ENCODE measurements at places on chromosomes 3 and 15.
A peak's percentile ranks its signal among the peaks of the same experiment; 100 is the strongest.

DNA sequence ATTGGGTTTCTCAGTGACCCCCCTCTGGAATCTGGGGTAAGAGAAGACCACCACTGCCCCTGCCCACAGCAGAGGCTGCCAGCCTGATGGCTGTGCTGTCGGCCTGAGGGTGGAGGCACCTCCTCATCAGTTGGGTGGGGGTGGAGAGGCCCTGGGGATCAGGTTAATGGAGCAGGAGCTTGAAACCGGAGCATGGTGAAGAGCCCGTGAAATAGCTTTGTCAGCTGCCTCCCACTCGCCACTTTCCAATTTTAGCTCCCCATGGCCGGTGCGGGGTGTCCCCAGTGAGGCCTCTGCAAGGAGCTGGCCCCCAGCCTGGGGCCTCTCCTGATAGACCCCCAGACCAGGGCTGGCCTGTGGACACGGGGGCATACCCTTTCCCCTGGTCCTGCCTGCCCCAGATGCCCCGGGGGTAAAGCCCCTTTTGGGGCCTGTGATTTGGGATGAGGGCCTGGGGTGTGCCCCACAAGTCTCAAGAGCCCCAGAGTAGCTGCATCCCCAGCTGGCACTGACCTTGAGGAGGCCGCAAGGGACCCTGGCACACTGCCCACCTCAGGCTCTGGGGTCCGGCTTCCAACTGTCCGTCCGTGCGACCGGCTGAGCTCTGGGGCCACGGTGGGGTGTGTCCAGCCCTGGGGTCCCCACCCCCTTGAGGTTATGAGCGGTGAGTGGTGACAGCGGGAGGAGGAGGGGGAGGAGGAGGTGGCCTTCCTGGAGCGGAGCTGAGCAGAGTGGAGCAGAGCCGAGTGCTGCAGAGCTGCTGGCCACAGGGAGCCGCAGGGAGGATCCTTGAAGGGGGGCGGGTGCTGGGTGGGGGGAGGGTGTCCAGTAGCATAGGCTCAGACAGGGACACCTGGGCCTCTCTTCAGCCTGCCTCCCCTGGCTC is at the start of gene HHATL:
HHATL (minus strand) TSS at position 733 of the 886 bp plus-strand sequence. CDS start 1,972 bp downstream, outside the sequence.
- DNase-seq = no peak

- no peak for DNase-seq
Observed at GRCh38 chr15:100493213-100493612, 35.5 kb downstream of the CERS3 start.

GRCh38 chr15:88476635-88477060 is 9.1 kb downstream of the MRPS11 start:
- DNase-seq = no peak

- no peak for DNase-seq
Observed at GRCh38 chr3:110804856-110805255, 266.8 kb upstream of the NECTIN3 start.

DNA sequence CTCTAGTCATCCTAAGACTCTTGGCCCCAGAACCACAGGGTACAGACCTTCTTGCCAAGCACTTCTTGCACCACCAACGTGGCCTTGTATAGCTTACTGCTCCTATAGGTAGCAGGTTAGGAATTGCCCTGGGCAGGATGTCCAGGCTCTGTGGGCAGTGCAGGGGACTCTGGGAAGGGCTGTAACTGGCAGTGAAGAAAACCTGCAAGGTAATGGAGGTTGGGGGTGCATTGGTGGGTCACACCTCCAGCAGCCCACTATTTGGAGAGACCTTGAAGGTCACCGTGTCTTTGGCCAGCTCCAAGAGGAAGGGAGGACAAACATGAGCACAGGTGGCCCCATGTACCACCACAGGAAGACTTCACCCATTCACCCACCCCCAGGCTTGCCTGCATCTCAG is 21.3 kb upstream of the XYLB start:
- no peak for DNase-seq

DNA sequence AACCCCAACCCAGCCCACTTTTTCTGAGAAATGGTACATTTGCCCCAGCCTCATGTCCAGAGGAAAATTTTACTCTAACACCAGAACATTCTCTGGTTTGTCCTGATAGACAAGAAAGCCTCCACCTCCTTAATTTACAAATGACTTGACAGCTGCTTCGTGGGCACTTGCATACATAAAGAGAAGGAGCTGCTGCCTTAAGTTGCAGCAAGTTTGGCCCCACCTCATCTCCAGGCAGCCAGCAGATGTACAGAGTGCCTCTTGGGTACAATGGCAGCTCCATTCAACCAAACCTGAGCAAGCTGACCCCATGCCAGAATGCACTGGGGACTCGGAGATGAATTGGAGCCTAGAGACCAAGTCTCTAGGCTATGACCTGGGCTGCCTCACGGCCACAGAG is 6.2 kb upstream of the H1-8 start:
- no peak for DNase-seq

DNA sequence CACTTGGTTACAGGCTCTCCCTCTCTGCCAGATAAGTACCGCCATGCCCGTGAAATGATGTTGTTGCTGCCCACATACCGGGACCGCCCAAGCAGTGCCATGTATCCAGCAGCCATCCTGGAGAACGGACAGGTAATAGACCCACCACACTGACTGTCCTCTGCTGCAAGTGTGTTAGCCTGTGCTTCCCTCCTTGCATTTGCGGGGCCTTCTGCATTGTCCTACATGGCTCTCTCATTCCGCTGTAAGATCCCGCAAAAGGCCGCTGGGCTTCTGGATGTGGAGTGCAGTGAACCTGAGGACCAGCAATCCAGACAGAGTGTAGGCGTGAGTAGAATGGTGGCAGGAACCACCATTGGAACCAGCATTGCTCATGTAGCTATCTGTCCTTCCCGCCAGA is 10.6 kb upstream of the MANF start:
- no peak for DNase-seq

GRCh38 chr3:170555329-170555728 is 30.5 kb downstream of the SLC7A14 start:
- DNase-seq = no peak

GRCh38 chr3:113953677-113954076 is 5.9 kb downstream of the ZDHHC23 start:
- DNase-seq = no peak

GRCh38 chr15:67511606-67512005 is 9.3 kb upstream of the C15orf61 start:
- no peak for DNase-seq

GRCh38 chr3:178010306-178010705 is 525.9 kb upstream of the KCNMB2 start:
- DNase-seq = no peak

DNA sequence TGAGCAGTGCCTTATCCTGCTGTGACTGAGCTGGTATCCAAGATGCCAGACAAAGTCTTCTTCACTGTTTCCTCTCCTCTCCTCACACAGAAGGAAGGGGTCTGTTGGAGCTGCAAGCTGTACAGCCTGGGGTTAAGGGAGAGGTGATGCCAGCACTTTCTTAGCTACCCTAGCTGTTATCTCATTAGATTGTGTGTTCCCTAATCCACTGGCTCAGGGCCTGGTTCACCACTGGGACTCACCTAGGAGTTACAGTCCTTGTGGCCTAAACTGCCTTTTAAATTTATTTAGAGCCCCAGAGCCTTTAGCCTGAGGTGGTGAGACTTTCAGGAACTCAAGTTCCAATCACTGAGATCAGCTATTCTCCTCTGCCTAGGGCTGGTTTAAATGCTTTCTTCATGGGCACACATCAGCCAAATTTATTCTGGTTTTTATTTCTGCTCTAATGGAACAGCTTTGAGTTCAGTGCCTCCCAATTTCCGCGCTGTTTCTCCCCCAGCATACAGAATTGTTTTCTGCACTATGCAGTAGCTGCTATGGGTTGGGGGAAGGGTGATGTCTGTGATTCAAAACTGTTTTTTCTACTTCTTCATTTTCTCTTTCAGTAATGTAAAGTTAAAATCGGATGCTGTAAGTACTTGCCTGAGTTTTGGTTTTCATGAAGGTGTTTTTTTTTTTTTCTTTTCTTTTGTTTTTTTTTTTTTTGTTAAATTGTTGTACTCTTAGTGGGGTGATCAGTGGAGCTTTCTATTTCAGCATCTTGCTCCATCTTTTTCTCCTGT is 198.8 kb downstream of the DOCK3 start:
- no peak for DNase-seq

- no peak for DNase-seq
Observed at GRCh38 chr3:12479919-12480427, 4.3 kb upstream of the TSEN2 start.

DNA sequence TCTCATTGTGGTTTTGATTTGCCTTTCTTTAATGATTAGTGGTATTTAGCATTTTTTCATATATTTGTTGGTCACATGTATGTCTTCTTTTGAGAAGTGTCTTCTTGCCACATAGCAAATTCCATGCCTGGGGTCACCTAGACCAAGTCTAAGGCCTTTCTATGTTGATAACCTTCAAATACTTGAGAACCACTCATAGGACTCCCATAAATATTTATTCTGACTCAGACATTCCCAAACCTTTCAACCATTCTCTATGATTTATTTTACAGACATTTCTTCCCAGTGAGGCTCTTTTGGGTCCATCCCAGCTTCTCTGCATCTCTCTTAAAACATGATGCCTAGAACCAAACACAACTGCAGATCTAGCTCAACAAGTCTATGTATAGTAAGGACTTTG is 69.2 kb downstream of the ATP8B4 start:
- no peak for DNase-seq

DNA sequence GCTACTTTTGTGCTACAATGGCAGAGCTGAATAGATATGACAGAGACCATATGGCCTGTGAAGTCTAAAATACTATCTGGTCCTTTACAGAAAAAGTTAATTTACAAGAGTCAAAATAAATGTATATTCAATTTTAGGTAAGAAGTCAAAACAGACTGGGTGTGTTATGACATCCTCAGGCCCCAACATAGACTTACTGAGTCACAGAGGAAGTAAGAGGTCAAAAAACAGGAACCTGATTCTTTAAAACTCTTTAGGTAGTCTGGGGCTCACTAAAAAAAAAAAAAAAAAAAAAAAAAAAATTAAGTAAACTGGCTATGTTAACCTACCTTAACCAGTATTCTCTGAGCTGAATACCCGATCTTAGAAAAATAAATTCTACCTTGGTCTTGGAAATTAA is 13.1 kb downstream of the DNAAF4 start:
- no peak for DNase-seq

GRCh38 chr15:91264651-91265351 is 164.7 kb downstream of the SV2B start:
- DNase-seq = no peak

GRCh38 chr3:139132976-139133375 is 88.3 kb upstream of the PRR23C start:
- no peak for DNase-seq

- no peak for DNase-seq
Observed at GRCh38 chr3:142881445-142882224, 7.2 kb downstream of the PCOLCE2 start.

GRCh38 chr3:45010811-45011333 is 15.2 kb upstream of the CLEC3B start:
- no peak for DNase-seq

GRCh38 chr3:14377838-14378169 is 24.6 kb upstream of the SLC6A6 start:
- DNase-seq = peak; percentile 19

- no peak for DNase-seq
Observed at GRCh38 chr15:58947179-58947578, 13.7 kb upstream of the SLTM start.

DNA sequence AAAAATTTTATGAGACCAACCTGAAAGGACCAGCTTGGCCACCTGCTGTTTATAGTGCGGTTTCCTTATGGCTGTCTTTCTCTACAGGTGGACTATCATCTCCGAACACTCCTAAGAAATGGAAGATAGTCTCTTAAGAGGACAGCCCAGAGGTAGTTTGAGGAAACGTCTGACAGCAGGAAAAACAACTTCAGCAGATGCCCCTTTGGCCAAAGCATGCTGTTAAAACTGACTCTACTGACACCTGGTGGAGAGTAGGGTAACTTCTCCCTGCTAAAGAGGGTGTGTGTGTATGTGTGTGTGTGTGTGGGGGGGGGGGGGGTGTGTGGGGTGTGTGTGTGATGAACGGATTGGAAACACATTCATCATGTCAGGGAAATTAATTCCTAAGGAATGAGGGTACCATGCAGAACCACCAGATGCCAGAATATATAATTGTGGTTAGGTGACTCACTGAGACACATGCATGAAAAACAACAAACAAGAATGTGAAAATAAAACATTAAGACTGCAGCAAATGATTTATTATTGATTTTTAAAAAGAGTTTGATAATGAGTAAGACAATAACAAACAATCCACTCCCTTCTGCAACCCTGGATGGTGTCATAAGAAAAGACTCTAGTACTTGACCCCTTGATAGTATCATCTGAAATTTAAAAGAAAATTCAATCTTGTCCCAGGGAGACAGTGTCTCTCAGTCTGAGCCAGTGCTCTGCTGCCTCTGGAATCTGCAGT is 256.5 kb downstream of the THRB start:
- DNase-seq = no peak

DNA sequence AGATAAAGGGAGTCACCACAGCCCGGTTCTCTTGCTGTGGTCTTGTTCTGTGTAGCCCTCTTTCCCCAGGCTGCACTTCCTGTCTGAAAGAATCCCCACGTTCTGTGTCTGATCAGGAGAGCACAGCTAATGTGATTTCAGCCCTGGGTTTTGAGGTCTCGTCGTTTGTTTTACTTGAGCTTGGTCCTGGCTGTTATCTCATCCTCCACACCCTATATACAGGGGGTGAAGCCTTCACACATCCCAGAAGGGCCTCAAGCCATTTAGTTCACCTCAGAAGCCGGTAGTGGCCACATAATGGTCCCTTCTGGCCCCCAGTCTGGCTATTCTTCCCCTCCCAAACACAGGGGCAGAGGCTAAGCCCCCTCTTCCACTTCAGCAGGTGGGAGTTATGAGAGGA is 115.6 kb downstream of the PDE8A start:
- DNase-seq = no peak

DNA sequence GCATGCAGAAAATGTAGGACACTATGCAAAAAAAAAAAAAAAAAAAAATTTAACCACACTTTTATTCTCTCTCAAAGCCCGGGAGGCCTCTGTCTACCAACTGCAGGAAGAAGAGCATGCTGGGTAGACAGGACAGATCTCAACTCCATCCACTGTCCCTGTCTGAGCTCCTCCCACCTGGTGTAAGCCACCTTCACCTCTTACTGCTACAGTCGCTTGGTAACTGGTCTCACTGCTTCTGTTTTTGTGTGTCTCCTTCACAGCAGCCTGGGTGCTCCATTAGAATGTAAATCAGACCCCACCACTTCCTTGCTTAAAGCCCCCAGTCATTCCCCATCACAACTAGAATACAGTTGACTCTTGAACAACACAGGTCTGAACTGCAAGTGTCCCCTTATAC is 115.1 kb upstream of the PROK2 start:
- no peak for DNase-seq

DNA sequence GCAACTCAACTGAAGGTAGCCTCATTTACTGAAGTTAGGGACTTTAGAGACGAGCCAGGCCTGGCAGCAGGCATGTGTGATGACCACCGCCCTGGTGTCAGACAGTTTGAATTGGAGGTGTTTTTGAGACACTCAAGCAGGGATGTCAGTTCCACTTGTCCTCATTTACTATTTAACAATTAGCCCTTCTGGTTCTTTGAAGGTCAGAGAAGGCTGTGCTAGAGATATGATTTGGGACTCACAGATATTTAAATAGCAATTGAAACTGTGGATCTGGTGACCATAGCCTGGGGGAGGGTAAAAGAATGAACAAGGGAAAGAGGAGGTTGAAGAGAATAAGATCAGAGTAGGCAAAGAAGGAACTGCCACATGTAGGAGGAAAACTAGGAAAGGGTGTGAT is 74.6 kb downstream of the REC114 start:
- DNase-seq = no peak

- no peak for DNase-seq
Observed at GRCh38 chr15:87477737-87478686, 778.5 kb downstream of the NTRK3 start.
